SJSA1 (cell line): ENCODE measurements at places on chromosomes 2 and 18. TPM values are rescaled to one million over a fixed set of nuclear protein-coding genes. Genes with fewer than 3 reads are reported as not detected.
A peak's percentile ranks its signal among the peaks of the same experiment; 100 is the strongest.

GRCh38 chr2:56148825-56149224, 35.0 kb upstream of the CCDC85A start:
- no peak overlapping the region for H3K4me3 ChIP-seq
- no peak overlapping the region for H3K27ac ChIP-seq
- H3K36me3 ChIP-seq: no peaks in the 10 kb centered on the region
- no peak for DNase-seq

GRCh38 chr2:199987586-199987985, 32.2 kb downstream of the MAIP1 start:
- no peak overlapping the region for H3K27ac ChIP-seq
- H3K4me3 ChIP-seq: no peak overlapping the region
- DNase-seq: no peak
- H3K27me3 ChIP-seq: no peaks in the 10 kb centered on the region

DNA sequence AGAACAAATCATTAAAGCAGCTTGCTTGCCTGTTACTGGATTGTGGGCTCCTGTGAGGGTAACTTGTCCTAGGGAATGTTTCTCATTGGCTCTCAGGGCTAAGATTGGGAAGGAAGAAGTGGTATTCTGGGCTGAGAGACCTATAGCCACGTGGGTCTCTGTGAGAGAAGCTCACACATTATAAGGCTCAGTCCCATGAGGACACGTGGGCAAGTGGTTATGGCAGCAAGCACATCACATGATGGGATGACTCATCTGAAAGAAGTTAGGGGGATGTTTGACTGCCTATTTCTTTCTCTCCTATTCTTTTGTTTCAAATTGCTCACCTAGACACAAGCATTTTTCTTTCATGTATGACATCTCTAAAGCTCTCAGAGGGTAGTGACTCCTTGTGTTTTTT, 418.0 kb upstream of the ST6GAL2 start:
- no peaks in the 10 kb centered on the region for H3K36me3 ChIP-seq
- H3K4me1 ChIP-seq: no peaks in the 10 kb centered on the region
- DNase-seq: no peak
- no peak overlapping the region for H3K27ac ChIP-seq
- H3K4me3 ChIP-seq: no peak overlapping the region

NXPH2 gene
- 6.1 and 8.3 TPM in 2 replicates for total RNA-seq

DNA sequence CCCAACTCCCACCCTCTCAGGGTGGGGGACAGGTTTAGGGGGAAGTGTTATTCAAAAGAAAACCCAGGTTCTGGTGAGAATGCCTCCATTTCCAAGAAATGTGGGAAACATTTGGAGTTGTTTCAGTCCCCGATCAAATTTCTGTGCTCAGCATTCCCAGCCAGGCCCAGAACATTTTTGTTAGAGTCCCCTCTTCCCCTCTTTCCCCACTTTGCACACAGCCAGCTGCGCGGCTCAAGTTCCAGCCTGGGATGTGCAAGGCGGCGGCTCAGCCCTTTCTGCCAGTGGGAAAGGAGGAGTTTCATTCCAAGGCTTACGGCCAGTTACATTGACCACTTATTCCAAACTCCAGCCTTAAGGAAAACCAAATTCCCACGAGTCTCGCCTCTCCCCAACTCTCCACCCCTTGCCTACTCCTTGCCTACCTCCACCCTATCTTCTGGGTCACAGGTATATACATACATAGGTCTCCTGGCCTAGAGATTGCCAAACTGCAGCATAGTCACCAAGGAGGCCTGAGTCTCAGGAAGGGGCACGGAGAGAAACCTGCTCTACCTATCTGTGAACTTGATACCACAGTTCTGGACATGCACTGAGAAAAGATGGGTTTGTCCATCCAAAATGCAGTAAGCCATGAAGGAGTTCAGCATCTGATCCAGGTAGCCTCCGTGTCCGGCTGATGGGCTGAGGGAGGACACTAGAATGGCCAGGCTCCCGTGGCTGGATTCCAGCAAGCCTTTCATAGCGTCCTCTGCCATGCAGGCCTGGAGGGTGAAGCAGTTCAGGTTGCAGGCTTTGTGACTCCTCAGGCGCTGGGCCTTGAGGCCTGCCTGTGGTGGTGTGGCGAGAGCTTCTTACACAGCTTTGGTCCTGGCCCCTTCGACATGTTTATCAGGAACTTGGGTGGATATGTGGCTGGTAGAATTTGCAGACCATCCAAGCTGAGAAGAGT, 154.5 kb downstream of the ZFP36L2 start:
- H3K27ac ChIP-seq: no peak overlapping the region
- no peak overlapping the region for H3K4me3 ChIP-seq
- no peaks in the 10 kb centered on the region for H3K36me3 ChIP-seq
- H3K27me3 ChIP-seq: no peaks in the 10 kb centered on the region

DNA sequence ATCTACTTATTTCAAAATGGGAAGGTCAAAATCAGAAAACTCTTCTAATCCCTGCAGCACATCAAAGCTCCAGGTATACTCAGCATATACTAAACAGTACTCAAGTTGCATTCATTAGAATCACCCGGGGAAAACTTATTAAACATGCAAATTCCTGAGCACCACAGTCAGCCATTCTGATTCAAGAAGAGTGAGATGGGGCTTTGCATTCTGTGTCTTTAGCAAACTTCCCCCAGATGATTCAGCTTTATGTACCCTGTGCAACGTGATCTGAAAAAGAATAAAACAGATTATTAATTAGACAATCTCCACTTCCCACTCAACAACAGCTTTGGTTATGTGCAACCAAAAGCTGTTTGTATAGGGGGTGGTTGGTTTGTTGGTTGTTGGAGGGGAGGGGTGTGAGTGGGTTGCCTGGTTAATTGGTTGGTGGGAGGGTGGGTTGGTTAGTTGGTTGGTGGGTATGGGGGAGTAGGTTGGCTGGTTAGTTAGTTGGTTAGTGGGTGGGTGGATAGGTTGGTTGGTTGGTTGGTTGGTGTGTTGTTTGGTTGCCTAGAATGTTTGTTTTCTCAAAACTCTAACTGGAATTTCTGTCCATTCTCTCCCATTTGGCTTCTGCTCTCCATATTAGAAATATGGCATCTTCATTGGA, 112.5 kb upstream of the AGAP1 start:
- H3K36me3 ChIP-seq: no peaks in the 10 kb centered on the region
- H3K4me1 ChIP-seq: no peaks in the 10 kb centered on the region
- H3K4me3 ChIP-seq: no peak overlapping the region
- H3K27ac ChIP-seq: no peak overlapping the region

GRCh38 chr2:120626566-120626965, 109.1 kb upstream of the GLI2 start:
- H3K4me1 ChIP-seq: no peaks in the 10 kb centered on the region
- H3K36me3 ChIP-seq: no peaks in the 10 kb centered on the region
- H3K27ac ChIP-seq: no peak overlapping the region
- no peak overlapping the region for H3K4me3 ChIP-seq

B3GNT7 gene
- total RNA-seq: not detected in 2 replicates

- no peak overlapping the region for H3K4me3 ChIP-seq
- peaks cover 8% of the 10 kb centered on the region; the same call in 1 of the 2 replicates for H3K36me3 ChIP-seq
These were observed 42.3 kb downstream of the BOLA3 start for GRCh38 chr2:74105413-74105812.

DNA sequence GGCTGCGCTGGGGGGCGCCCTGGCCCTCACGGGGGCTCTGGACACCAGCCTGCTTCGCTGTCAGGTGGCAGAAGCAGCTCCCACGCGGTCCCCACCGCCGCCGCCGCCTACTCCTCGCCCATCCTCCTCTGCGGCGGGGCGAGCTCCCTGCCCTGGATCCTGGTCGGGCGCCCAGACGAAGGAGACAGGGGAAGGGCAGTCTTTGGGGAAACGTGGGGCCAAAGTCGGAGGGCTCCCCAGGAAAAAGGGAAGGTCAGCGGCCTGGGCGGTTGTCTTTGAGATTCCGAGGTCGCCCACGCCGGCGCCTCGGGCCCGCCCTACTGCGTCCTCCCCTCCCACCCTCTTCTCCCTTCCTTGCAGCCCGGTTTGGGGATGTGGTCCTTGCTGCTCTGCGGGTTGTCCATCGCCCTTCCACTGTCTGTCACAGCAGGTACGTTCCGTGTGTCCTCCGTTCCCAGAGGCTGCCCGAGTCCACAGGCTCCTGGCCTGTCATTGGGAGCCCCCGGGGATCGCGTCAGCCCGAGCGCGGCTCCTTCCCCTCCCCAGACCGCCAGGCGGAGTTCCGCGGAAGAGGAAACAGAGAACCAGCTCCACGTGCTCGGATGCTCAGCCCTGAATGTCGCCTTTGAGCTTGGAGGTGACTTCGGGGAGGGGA, 800 bp downstream of the IL1RL2 start:
- no peak for DNase-seq
- no peaks in the 10 kb centered on the region for H3K27me3 ChIP-seq
- H3K4me3 ChIP-seq: peak overlapping the region; percentile 10; the same call in 1 of the 2 replicates
- no peaks in the 10 kb centered on the region for H3K36me3 ChIP-seq
- no peaks in the 10 kb centered on the region for H3K4me1 ChIP-seq

GRCh38 chr2:68839260-68839833, 31.9 kb downstream of the BMP10 start:
- no peak overlapping the region for H3K4me3 ChIP-seq
- no peak for DNase-seq
- H3K27ac ChIP-seq: no peak overlapping the region
- H3K27me3 ChIP-seq: no peaks in the 10 kb centered on the region

RELCH gene
- total RNA-seq: 17.5 and 19.4 TPM in 2 replicates

DNA sequence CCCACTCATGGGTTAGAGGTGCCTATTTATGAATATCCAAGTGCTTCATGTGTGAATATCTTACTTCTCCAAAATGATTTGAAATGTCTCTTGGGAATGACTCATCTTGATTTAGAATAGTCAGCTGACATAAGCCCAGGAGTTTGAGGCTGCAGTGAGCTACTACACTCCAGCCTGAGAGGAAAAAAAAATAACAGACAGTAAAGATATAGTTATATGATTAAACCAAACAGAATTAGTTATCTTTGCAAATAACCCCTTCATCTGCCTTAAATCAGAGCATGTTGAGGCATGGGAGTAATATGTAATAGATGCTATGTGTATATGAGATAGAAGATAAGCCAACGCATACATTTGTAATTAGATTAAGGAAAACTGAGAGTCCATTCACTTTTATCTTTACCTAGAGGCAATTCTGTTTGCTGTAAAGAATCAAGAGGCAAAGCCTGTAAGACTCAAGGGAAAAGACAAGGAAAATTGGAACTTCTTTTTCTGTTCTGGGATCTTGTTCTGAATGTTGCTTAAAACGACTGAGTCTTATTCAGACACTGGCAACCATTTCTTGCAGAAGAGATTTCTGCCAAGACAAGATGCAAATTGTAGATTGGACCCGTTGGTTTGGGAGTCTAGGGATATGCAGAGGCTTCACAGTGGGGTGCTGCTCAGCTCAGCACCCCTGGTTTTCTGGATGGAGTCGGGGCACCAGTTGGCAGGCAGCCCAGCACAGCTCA, 104.4 kb downstream of the LIPG start:
- H3K4me1 ChIP-seq: peaks cover 8% of the 10 kb centered on the region; the same call in 1 of the 2 replicates
- no peak for DNase-seq
- H3K36me3 ChIP-seq: no peaks in the 10 kb centered on the region
- no peak overlapping the region for H3K27ac ChIP-seq
- no peak overlapping the region for H3K4me3 ChIP-seq

LYG2 gene
- not detected in 2 replicates for total RNA-seq

TLX2 gene
- not detected in 2 replicates for total RNA-seq

DNA sequence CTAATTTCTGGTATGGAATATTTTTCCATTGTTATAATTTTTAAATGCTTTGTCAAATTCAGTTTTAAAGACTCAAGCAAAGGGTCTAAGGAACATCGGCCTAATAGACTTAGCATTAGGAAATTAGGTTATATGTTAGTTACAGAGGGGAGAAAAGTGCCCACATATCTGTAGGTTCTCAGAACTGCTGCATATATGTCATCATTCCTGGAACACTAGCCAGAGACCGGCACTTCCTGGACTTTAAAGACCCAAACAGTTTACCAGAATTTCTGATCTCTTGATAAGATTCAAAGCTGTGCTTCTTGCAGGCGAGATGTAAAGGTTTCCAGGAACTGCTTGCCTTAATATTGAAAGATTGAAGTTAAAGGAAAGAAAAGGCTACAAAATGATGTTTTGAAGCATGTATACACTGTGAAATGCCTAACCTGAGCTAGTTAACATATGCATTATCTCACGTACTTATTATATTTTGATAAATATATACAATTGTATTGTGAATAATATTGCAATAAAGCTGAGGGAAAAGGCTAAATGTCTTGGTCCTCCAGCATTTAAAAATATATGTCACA, 993.6 kb downstream of the LRP1B start:
- H3K27ac ChIP-seq: no peak overlapping the region
- DNase-seq: no peak
- H3K36me3 ChIP-seq: no peaks in the 10 kb centered on the region
- H3K4me3 ChIP-seq: no peak overlapping the region

- no peaks in the 10 kb centered on the region for H3K27me3 ChIP-seq
- no peak for DNase-seq
- H3K4me3 ChIP-seq: peak overlapping the region; percentile 70
- peaks cover 23% of the 10 kb centered on the region for H3K36me3 ChIP-seq
These were observed 633 bp downstream of the KIAA1328 start for GRCh38 chr18:36829362-36830157.

SERPINB12 gene
- not detected in 2 replicates for total RNA-seq

DNA sequence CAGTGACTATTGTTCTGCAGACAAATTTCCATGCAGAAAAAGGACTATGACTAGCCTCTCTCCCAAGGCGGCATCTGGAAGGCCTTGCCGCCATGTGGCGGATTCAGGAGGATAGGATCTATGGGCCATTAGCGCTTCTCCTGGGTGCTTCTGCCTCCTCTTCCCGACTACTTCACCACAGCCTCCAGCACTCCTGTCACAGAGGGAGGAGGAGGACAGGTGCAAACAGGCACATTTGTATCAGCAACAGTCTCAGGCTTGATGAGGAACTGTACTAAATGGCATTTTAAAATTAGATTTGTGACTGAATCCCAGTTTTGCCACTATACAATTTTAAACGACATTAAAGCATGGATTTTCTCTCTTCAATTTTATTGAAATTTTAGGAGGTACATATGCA, 114.9 kb downstream of the NOL10 start:
- H3K36me3 ChIP-seq: peaks cover 60% of the 10 kb centered on the region
- DNase-seq: no peak
- H3K4me1 ChIP-seq: peaks cover 14% of the 10 kb centered on the region
- no peak overlapping the region for H3K4me3 ChIP-seq

DNA sequence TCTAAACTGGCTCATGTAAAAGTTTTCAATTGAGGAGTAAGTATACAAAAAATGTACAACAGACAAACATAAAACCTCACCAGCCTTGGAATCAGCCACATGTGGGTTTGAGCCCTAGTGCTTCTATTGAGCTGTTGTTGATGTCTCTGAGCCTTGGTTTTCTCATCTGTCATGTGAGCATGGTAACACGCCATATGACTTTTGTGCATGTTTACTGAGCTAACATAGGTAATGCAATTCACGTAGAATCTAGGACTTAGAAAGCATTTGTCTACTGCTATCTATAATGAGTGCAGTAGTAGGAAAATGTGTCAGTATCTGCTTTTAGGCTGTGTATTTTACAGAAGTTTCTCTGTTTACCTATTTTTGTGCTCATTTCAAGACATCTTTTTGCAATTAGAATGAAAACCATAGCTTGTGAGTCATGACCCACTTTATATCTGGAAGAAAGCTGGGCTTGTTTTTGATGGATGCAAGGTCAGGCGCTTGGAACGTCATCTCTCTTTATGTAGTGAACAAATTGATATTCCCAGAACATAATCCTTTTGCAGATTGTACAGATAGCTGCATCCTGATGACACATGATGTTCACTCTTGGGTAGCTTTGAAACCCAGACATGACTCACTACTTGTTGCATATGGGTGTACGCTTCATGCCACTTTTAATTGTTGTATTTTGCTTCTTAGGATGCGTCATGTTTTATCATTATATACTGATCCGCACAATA, 94.3 kb downstream of the RNF144A start:
- H3K27me3 ChIP-seq: no peaks in the 10 kb centered on the region
- peak; percentile 72 for DNase-seq
- peaks cover 54% of the 10 kb centered on the region for H3K4me1 ChIP-seq
- peak overlapping the region; percentile 44 for H3K27ac ChIP-seq
- H3K4me3 ChIP-seq: no peak overlapping the region
